Progenitor cell of endocrine pancreas (in vitro differentiated cells): ENCODE measurements at places on chromosomes 6 and 20.

DNA sequence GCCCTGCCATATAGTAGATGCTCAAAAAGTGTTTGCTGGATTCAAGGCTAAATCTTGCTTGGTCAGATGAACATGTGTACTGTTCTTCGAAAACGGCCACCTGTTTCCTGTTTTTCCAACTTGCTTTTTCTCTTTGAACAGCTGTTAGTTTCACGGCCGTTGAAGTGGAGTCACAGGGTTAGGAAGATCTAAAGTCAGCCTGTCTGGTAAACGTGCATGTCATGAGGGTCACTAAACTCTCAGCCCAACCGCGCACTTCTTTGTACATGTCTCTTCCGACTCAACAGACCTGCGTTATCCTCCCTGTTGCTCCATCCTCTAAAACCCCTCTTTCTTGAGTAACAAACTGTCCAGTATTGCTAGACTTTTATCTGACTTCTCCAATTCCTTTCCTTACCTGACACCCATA lies 93.2 kb upstream of the MAN1A1 start:
- no peak overlapping the region for H3K27ac ChIP-seq
- H3K4me3 ChIP-seq, result no peak overlapping the region
- no peaks in the 10 kb centered on the region for H3K4me1 ChIP-seq
- H3K27me3 ChIP-seq, result no peaks in the 10 kb centered on the region

- H3K27me3 ChIP-seq, result peaks cover 3% of the 10 kb centered on the region
- H3K27ac ChIP-seq, result no peak overlapping the region
- H3K36me3 ChIP-seq, result peaks cover 8% of the 10 kb centered on the region
- no peak for DNase-seq
- H3K4me1 ChIP-seq, result peaks cover 4% of the 10 kb centered on the region
- no peak overlapping the region for H3K4me3 ChIP-seq
Observed at GRCh38 chr6:39102821-39103136, 12.2 kb downstream of the SAYSD1 start.

- H3K4me1 ChIP-seq, result no peaks in the 10 kb centered on the region
- H3K27me3 ChIP-seq, result peaks cover 21% of the 10 kb centered on the region
- H3K27ac ChIP-seq, result no peak overlapping the region
- no peak for DNase-seq
Observed at GRCh38 chr20:9963029-9963428, 71.8 kb upstream of the ANKEF1 start.

GRCh38 chr6:39517756-39518155 lies 195.3 kb upstream of the KCNK16 start:
- no peak for DNase-seq
- H3K27ac ChIP-seq, result no peak overlapping the region
- no peaks in the 10 kb centered on the region for H3K27me3 ChIP-seq
- H3K4me3 ChIP-seq, result no peak overlapping the region

GRCh38 chr6:157487110-157487773 lies 106.3 kb downstream of the ZDHHC14 start:
- H3K4me1 ChIP-seq, result peaks cover 17% of the 10 kb centered on the region
- DNase-seq, result no peak
- no peak overlapping the region for H3K27ac ChIP-seq
- no peak overlapping the region for H3K4me3 ChIP-seq

- H3K27me3 ChIP-seq, result no peaks in the 10 kb centered on the region
- H3K27ac ChIP-seq, result no peak overlapping the region
- no peak overlapping the region for H3K4me3 ChIP-seq
- peaks cover 5% of the 10 kb centered on the region for H3K4me1 ChIP-seq
- H3K36me3 ChIP-seq, result no peaks in the 10 kb centered on the region
- DNase-seq, result no peak
Observed at GRCh38 chr6:11639376-11640235, 102.1 kb downstream of the TMEM170B start.

- peaks cover 12% of the 10 kb centered on the region for H3K36me3 ChIP-seq
- no peaks in the 10 kb centered on the region for H3K27me3 ChIP-seq
- peaks cover 3% of the 10 kb centered on the region for H3K4me1 ChIP-seq
Observed at GRCh38 chr6:3281631-3282475, 23.1 kb downstream of the PSMG4 start.
